Activated T-helper 2 cell treated with anti-CD3 and anti-CD28 coated beads, Interferon-gamma antibody, Interleukin-2, Interleukin-4, amounts not matched to agents 10 μg/mL and 5 μg/mL and 100 μg/mL, durations not matched to agents 14 hours and 24 hours and 36 hours (primary cell): ENCODE measurements at places on chromosomes 2 and 18. TPM values are rescaled to one million over a fixed set of nuclear protein-coding genes. Genes with fewer than 3 reads are reported as not detected.

DNA sequence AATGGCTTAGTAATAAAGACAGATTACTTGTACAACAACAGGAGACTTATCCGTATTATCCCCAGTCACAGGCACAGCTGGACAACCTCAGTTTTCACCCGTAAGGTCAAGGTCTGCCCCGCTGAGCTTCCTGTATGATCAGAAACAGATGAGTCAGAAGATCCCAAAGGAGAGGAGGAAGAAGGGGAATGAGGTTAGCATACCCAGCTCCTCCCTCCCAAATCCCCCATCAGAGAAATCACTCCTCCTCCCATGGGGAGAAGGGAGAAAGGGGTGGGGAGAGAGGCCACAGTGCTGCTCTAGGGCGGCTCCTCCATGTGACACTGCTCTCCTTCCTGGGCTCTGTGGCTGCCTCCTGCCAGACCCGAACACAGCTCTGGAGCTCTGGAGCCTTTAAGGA, 53.8 kb upstream of the SPTBN1 start:
- no peak overlapping the region for H3K4me3 ChIP-seq
- peaks cover 19% of the 10 kb centered on the region for H3K27me3 ChIP-seq
- H3K27ac ChIP-seq = no peak overlapping the region
- no peaks in the 10 kb centered on the region for H3K4me1 ChIP-seq
- DNase-seq = no peak
- H3K36me3 ChIP-seq = no peaks in the 10 kb centered on the region

DNA sequence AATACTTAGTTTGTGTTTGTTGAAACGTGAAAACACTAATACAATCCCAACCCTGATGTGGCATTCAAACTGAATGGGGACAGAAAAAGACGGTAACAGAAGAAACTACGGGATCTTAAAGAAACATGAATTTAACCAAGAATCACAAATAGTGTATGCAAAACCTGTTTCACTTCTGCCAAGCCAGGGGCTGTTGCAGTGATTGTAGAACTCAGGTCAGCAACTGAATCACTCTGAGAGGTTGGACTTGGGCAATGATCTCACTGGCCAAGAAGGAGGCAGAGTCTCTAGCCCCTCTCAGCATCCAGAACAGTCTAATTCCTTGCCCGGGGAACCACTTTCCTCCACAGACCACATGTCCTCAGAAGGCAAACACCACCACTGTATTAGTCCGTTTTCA, 54.9 kb upstream of the CRIM1 start:
- H3K4me1 ChIP-seq = no peaks in the 10 kb centered on the region
- no peak overlapping the region for H3K27ac ChIP-seq
- H3K27me3 ChIP-seq = peaks cover 5% of the 10 kb centered on the region
- DNase-seq = no peak

GRCh38 chr2:19900931-19901441, 797 bp downstream of the TTC32 start:
- peaks cover 47% of the 10 kb centered on the region for H3K4me1 ChIP-seq
- peak overlapping the region; percentile 89 for H3K4me3 ChIP-seq

DNA sequence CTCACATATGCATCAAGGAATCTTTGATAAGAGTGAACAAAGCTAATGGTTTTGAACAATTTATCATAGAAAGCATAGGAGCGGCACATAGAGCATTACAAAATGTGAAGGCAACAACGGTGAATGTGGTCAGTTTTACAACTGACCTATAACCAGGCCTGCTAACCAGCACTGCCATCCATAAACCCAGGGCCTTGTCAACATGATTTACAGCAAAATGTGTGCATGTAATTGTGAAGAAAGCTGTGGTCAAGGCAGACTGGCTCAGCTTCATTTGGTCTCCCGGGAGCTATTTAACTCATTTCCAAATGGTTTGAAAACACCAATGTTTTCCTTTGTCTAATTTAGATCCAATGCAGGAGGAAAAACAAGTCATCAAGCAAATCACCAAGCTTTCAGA, 119.8 kb downstream of the DHRS9 start:
- DNase-seq = no peak
- H3K4me1 ChIP-seq = no peaks in the 10 kb centered on the region
- no peaks in the 10 kb centered on the region for H3K36me3 ChIP-seq
- peaks cover 20% of the 10 kb centered on the region for H3K27me3 ChIP-seq
- no peak overlapping the region for H3K4me3 ChIP-seq
- H3K27ac ChIP-seq = no peak overlapping the region

GRCh38 chr18:40249390-40250080, 1705.5 kb upstream of the PIK3C3 start:
- H3K4me1 ChIP-seq = no peaks in the 10 kb centered on the region
- H3K27me3 ChIP-seq = no peaks in the 10 kb centered on the region
- H3K4me3 ChIP-seq = no peak overlapping the region
- no peak overlapping the region for H3K27ac ChIP-seq

DNA sequence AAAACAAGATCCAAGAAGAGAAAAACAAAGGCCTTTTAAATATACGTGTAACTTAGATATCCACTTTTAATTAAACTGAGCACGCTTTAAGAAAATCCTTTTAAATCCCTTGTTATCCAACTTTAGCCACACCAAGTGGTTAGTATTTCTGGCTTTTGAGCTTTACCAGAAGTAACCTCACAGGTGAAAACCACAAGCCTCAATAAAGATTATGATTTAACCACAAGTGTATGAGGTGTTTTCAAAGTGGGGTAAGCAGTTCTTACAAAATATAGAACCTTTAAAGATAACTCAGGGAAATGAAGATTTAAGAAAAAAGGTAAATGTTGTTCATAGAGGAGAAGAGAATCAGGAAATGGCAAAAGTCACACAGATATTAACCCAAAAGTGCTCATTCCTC, 58.4 kb upstream of the CDCA7 start:
- no peak overlapping the region for H3K27ac ChIP-seq
- no peaks in the 10 kb centered on the region for H3K27me3 ChIP-seq
- no peak for DNase-seq
- peaks cover 5% of the 10 kb centered on the region for H3K36me3 ChIP-seq
- peaks cover 4% of the 10 kb centered on the region for H3K4me1 ChIP-seq

GRCh38 chr2:66441581-66442320, 6.8 kb downstream of the MEIS1 start:
- no peak overlapping the region for H3K27ac ChIP-seq
- H3K4me3 ChIP-seq = no peak overlapping the region
- peaks cover 66% of the 10 kb centered on the region for H3K27me3 ChIP-seq

GRCh38 chr18:78455386-78455785, 524.2 kb upstream of the SALL3 start:
- no peak overlapping the region for H3K27ac ChIP-seq
- no peak for DNase-seq
- H3K4me3 ChIP-seq = no peak overlapping the region

GRCh38 chr2:140929849-140930248, 1201.0 kb downstream of the LRP1B start:
- no peak overlapping the region for H3K4me3 ChIP-seq
- H3K27ac ChIP-seq = no peak overlapping the region
- H3K4me1 ChIP-seq = no peaks in the 10 kb centered on the region

- no peak for DNase-seq
- H3K4me1 ChIP-seq = no peaks in the 10 kb centered on the region
- H3K27me3 ChIP-seq = no peaks in the 10 kb centered on the region
- H3K4me3 ChIP-seq = no peak overlapping the region
- no peak overlapping the region for H3K27ac ChIP-seq
Observed at GRCh38 chr2:142750858-142751257, 126.6 kb upstream of the KYNU start.

DNA sequence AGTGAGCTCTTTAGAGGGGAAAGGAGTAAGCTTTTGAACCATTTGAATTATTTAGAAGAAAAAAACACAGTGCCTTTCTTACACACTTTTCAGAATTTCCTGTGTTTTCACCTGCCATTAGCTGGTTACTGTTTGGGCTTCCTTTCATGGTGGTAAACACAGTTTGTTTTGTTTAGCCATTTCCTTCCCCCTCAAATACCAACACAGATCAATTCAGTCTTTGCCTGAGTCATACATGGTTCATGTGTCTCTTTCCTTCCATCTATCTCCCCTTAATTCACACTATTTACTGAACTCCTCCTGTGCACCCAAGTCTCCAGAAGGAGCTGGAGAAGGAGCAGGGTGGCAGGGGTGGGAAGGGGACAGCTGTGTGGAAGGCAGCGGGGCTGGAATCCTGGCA, 45.0 kb downstream of the TCF7L1 start:
- H3K36me3 ChIP-seq = no peaks in the 10 kb centered on the region
- H3K27ac ChIP-seq = no peak overlapping the region
- DNase-seq = no peak
- H3K4me3 ChIP-seq = no peak overlapping the region
- peaks cover 4% of the 10 kb centered on the region for H3K27me3 ChIP-seq

RUFY4 gene
- total RNA-seq = 0.39 TPM in 1 of 2 replicates, not detected in the other

RSAD2 gene
- 2.0 and 2.2 TPM in 2 replicates for total RNA-seq

PAX8 gene
- 0.76 and 0.84 TPM in 2 replicates for total RNA-seq

POTEC gene
- total RNA-seq = not detected in 2 replicates

EFHD1 gene
- 0.16 and 0.48 TPM in 2 replicates for total RNA-seq
